Lung (tissue), 17 donors: ENCODE measurements at places on chromosomes 2 and 18.
A peak's percentile ranks its signal among the peaks of the same experiment; 100 is the strongest.

DNA sequence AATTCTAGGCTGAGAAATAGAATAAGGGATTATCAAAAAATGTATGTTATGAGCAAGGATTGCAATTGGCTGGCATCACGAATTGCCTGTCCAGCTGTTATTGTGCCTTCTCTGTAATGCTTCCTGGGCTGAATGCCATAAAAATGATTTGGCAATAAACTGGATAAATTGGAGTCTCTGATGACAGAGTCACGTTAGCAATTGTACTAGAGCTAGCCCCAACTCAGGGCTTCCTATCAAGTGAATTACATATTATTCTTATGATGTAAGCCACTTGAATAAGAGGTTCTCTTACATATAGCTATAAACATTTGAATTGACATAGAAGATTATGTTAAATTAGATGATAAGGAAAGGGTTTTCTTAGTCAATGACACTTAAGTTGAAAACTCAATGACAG lies 607.5 kb upstream of the REG3G start:
- peak; percentile 90 for DNase-seq

DNA sequence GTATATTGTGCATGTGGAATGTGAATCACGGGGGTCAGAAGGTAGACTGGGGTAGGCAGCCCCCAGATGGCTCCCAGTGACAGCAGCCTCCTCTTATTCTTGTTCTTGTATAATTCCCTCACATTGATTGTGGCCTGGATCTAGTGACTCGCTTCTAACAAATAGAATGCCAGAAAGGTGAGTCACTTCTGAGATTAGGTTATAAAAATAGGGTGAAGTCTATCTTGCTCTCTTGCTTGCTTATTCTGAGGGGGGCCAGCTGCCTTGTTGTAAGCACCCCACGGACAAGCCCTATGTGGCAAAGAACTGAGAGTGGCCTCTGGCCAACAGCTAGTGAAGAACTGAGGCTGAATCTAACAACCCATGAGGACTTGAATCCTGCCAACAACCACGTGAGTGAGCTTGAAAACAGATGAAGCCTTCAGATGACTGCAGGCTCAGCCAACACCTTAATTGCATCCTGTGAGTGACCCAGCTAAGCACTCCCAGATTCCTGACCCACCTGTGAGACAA lies 15.6 kb upstream of the RMND5A start:
- peak; percentile 3 for DNase-seq

DNA sequence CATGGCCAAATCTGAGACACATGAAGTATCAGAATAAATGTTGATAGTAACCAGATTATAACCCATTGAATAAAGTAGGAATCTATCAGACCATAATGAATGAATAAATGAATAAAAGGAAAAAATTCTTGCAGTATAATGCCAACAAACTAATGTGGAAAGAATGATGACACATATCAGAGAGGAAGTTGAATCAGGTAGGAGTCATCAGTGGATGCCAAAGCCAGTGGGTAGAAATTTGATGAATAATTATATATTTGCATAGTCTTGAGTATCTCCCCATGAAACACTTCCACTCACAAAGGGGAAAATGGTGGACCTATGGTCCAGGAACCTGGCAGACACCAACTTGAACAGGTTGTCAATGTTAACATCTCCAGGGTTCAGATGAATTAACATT lies 68.6 kb downstream of the GALNT3 start:
- DNase-seq, result no peak

DNA sequence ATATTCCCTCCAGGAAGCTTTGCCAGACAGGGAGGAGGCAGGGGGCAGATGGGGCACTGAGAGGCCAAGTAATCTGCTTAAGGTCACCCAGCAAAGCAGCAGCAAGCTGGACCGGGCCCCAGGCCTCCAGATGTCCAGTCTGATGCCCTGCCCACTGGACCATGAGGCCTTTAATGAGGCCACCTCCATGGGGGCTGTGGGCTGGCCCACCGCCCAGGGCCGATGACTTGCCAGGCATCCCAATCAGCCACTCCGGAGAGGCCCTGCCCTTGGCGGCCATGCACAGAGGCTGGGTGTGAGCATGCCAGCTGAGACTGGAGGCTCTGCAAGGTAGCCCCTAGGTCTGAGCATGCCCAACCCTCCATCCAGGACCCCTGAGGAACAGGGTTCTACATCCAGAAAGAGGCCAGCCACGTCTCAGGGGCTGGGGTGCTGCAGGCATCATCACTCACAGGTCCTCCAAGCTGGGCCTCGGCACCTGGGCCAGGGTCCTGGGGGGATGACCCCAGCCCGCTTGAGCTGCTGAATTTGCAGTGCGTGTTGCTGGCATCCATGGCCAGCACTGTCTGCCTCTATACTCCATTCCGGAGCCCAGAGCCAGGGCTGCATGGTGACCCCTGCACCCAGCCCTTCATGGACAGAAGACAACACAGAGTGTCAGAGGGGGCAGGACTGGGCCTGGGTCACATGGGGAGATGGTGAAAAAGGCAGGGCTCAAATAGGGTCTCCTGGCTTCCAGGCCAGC lies 164.2 kb downstream of the INHBB start:
- no peak for DNase-seq

DNA sequence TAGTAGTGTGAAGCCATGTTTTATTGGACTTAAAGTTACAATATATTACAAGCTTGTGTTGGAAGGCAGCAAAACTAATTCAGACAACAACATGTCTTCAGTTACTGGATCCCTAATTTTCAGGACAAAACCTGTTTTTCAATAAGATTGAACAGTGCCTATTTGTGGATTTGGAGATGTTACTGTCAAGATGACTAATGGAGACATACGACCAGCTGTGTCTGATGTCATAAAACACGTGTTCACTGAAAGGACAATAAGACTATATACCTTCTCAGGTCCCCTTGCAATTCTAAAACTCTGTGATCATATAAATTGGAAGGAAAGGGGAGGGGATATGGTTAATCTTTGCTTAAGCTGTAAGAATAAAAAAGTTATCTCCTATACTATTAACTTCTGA lies 21.7 kb downstream of the METTL21A start:
- DNase-seq, result no peak

DNA sequence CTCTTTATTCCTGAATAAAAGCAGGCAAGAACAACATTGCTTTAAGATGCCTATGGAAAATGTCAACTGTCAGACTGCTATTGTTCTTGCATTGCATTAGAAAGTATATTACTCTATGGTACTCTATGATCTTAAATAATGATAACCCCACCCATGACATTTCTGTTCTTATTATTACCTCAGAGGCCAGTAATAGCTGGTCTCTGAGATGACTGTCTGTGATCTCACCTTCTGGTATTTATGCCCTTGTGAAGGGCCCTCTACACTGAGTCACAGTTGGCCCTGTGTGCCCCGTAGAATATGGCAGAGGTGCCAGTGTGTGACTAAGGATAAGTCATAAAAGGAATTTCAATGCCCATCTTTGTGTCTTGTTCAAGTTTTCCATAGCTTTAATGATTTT lies 61.0 kb downstream of the SPP2 start:
- DNase-seq, result no peak

GRCh38 chr2:46047290-46047689 lies 249.9 kb upstream of the EPAS1 start:
- DNase-seq, result no peak

DNA sequence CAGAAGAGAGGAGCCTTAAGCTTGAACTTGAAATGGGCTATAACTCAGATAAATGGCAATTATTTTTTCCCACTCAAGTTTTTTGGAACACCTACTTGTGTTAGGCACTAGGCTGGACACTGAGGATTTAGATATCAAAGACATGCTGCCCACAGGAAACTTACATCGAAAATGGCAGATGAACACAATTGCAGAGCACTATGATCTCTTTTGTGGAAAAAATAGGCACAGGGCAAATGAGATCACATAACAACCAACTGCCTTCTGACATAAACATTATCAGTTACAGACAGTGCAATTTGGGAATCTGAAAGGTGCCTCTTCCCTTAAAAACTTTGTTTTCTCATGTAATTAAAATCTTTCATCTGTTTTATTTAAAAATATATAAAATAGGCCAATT lies 3.8 kb upstream of the IRS1 start:
- DNase-seq, result no peak

GRCh38 chr2:205769495-205769850 lies 87.2 kb downstream of the NRP2 start:
- no peak for DNase-seq

GRCh38 chr2:84942964-84943421 lies 28.0 kb upstream of the KCMF1 start:
- no peak for DNase-seq

DNA sequence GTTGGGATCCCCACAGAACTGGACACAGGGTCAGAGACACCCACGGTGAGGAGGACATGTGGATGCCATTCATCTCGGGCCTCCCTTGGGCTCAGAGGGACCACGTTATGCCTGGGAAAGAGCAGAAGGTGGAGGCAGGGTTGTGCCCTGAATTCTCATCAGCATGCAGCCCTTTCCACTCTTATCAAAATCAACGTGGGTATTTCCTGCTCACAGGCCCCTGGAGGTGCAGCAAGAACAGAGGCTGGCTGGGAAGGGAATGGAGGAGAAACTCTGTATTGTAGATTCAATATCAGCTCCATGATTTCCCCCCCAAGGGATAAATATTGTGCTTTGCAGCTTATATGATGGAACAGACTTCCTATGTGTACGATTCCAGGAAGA lies 90.9 kb downstream of the SETBP1 start:
- no peak for DNase-seq

GRCh38 chr18:8140841-8141501 lies 468.3 kb upstream of the RAB12 start:
- DNase-seq, result no peak

DNA sequence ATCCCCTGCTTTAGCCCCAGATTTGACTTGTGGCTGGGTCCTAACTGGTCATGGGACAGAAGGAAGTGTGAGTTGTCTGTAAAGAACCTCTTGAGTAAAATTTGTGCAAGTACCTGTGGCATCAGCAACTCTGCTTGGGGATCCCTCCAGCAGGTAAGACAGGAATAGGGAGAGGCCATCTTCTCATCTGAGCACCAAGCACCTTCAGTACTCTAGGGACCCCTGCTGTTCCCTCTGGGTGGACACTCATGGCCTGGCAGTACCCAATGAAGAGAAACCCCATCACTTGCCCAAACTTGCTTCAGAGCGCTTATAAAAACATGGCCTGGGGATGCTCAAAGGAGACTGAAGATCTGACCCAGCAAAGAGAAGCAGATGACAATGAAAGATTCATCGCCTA lies 297.8 kb downstream of the SP3 start:
- DNase-seq, result no peak

DNA sequence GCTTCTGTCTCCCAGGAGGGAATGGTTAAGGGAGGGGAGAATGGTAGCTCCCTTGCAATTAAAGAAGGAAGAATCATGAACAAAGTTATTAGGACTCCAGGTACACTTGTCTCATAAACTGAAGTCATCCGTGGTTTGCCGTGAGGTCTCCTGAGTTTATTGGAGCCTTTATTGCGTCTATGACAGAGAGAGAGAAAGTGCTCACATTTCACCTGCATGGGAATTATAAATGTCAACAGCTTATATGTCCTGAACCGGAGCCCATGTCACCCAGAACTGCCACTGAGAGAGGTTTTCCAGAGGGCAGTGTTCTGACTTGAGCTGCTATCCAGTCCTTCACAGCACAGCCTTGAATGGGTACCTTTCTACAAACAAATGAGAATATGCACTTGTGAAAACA lies 104.3 kb downstream of the STPG4 start:
- no peak for DNase-seq

- no peak for DNase-seq
Observed at GRCh38 chr18:45221363-45221762, 393.9 kb upstream of the SLC14A2 start.

DNA sequence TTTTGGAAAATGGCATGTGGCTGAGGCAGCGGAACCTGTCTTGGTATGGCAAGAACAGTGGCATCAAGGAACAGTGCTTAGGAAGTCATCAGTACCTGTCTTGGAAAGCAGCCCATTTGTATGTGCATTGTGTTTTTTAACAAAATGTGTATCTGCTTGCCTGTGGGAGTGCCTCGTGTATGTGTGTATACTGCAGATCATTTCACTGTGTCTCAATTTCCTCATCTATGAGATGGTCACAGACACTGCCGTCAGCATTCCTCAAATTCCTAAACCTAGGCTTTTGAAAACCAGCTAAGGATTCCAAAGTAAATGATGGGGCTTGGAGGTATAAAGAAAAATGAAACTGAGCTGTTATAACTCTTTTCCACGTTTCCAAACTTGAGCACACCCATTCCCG lies 441.3 kb downstream of the RND3 start:
- DNase-seq, result no peak

DNA sequence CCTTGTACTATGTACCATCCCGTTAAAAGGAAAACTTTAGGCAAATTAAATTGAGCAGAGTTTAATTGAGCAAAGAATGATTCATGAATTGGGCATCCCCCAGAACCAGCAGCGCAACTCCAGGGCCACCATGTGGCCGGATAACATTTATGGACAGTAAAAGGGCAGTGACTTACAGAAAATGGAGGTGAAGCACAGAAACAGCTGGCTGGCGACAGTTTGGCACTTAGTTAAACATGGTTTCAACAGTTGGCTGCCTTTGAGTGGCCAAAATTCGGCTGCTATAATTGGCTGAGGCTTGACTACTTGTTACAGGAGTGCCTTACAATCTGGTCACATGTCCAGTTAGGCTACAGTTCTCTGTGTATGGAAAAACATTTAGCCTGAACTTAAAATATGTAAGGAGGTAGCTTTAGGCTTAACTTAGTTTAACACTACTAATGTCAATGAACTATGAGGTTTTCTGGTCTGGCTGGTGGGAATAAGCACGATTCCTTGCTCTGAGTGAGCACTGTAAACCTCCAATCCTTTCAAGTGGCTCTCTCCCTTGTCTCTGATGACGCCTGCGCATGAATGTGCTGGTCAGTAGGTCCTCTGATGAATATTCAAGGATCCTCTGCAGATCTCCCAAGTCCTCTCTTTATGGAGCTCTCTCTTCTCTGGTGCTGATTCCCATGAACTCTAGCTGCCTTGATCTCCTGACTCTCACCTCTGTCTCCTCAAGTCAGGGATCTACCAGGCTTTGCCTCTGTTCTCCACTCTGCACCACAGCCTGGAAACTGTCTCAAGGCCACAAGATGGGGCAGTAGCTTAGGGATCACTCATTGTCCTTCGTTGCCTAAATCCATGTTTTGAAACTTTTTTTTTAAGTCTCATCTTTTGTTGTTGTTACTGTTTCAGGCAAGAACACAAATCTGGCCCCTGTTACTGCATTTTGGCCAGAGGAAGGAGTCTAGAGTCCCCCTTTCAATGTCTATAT lies 24.4 kb upstream of the RAB31 start:
- DNase-seq, result peak; percentile 46

DNA sequence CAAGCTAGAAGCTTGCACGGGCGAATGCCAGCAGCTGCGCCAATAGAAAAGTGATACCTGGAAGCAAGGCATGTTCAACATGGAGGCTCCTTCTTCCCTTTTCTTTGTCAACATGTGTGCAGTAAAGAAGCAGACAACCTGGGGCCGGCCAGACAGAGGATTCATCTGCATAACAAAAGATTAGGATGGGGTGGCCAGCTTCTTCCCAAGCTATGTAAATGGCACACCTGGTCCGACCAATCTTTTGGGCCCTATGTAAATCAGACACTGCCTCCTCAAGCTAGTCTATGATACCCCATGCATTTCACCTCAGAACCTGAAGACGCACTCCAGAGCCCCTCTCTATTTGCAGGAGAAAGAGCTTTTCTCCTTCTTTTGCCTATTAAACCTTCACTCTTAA lies 66.4 kb upstream of the TGFA start:
- no peak for DNase-seq
